NCI-H2081 treated with DMSO at 0.1 percent for 48 hours (cell line): ENCODE measurements at places on chromosomes 2 and 18.

- no peak for DNase-seq
Measured at GRCh38 chr2:20168727-20169696, 55.9 kb downstream of the SDC1 start.

- DNase-seq: no peak
Measured at GRCh38 chr18:9835113-9835755, 50.5 kb upstream of the TXNDC2 start.

DNA sequence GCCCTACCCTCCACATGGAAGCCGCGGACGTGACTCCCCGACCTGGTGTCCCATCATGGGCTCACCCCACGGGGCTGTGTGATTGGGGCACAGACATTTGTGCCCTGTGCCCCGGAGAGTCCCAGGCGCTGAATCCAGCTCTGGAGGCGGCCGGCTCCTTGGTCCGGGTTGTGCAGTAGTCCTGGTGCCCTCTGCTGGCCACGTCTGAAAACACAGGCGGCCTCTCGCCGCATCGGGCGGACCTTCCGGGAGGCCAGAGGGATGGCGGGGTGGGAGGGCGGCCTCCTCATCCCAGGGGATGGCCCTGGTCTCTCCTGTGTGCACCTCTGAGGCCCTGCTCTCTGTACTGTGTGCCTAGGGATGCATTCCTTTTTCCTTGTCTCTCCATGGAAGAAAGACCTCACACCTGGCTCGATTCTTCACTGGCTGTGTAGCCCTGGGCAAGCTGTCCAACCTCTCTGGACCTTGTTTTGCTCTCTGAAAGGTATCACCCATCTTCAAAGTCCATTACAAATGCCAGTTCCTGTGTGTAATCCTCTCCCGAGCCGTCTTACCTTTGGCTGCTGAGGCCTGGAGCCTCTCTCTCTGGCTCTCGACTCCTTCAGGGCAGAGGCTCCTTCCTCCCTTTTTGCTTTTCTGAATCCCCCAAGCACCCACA, 27.6 kb downstream of the CELF4 start:
- no peak for DNase-seq

- DNase-seq: no peak
Measured at GRCh38 chr2:24690524-24690923, 102.7 kb downstream of the PTRHD1 start.

DNA sequence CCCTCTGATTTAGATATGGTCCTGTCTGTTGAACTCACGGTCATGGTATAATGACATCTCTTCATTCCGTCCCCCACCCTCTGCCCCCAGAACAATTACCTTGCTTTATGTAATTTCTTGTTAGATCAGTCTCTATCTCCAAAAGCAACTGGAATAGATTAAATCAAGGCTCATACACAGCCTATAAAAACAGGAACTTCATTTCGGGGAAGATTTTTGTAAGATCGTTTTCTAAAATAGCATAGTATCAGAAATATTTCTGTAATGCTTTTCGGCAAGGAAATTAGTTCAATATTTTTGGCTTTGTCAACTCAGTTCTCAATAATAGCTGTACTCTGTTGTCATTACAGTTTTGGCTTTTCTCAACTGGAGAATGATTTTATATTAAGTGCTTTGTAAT, 157.2 kb downstream of the FMNL2 start:
- no peak for DNase-seq

DNA sequence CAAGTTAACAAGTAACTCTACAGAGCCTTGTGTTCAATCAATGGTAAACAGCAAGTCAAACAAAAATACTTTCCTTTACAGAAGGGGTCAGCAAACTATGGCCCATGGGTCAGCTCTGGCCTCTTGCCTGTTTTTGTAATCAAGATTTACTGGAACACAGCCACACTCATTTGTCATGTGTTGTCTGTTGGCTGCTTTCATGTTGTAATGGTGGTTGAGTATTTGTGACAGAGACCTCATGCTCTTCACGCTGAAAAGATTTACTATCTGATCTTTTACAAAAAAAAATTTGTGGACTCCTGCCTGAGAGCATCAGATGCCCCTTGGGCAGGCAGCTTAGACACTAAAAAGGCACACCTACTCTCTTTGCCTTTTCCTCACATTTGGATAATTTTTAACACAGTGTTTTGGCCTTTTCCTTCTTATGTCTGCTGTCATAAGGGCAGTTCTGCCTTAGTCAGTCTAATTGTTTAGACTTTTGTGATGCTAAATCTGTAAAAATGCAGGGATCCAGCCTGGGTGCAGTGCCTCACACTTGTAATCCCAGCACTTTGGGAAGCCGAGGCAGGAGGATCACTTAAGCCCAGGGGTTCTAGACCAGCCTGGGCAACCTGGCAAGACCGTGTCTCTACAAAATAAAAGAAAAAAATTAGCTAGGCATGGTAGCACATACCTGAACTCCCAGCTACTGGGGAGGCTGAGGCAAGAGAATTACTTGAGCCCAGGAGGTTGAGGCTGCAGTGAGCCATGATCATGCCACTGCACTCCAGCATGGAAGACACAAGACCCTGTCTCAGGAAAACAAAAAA, 18.3 kb downstream of the IL1B start:
- DNase-seq: no peak

GRCh38 chr2:192245329-192245728, 50.6 kb upstream of the TMEFF2 start:
- DNase-seq: no peak

DNA sequence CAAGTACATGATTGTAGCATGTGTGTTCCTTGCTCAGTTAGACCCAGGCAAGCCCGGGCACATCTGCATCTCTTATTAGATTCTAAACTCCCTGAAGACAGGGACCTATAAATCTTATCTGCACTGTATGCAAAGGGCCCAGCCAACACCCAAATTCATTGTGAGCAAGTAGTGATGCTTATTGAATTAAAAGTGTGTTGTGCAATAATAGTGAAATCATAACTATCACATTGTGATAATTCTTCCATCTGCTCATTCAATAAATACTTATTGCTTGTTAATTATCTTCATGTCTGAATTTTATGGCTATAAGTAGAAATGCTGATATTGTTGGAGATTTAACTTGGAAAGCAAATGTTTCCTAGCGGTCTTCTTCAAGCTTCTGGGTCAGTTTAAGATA, 387.5 kb downstream of the SLC4A3 start:
- no peak for DNase-seq

- DNase-seq: no peak
Measured at GRCh38 chr2:232584238-232584637, 33.7 kb downstream of the EIF4E2 start.

GRCh38 chr2:173452416-173452815, 97.7 kb downstream of the CDCA7 start:
- DNase-seq: no peak

DNA sequence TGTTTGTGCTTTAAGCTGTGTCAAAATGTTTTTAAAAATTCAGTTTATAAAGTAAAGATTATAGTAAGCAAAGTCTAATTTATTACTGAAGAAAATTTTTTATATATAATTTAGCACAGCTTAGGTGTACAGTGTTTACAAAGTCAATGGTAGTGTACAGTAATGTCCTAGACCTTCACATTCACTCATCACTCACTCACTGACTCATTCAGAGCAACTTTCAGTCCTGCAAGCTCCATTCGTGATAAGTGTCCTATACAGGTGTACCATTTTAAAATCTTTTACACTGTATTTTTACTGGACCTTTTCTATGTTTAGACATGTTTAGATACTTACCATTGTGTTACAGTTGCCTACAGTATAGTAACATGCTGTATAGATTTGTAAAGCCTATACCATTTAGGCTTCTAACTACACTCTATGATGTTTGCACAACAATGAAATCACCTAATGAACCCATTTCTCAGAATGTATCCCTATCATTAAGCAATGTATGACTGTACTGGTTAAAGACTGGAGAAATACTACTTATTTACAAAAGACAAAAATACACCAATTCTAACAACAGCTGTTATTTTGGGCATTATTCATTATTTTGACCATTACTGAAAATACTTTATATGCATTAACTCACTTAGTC, 95.1 kb downstream of the STRN start:
- no peak for DNase-seq

- DNase-seq: no peak
Measured at GRCh38 chr2:64447317-64448040, 6.5 kb upstream of the LGALSL start.

DNA sequence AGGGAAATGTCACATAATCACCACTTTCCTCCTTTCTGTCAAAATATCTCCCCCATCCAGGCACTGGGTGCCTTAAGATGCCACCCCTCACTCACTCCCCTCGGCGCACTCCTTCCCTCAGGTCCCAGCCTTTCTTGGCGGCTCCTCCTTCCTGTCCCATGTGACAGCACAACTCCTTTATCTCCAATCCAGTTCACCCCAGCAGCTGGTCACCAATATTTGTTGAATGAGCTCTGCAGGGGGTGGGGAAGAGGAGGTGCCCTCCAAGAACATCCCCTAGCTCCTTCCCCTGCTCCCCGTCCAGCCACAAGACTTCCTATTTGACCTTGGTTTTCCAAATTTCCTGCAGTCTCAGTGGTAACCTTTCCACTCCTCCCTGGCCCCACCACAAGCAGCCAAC, 31.6 kb upstream of the ID2 start:
- DNase-seq: no peak

DNA sequence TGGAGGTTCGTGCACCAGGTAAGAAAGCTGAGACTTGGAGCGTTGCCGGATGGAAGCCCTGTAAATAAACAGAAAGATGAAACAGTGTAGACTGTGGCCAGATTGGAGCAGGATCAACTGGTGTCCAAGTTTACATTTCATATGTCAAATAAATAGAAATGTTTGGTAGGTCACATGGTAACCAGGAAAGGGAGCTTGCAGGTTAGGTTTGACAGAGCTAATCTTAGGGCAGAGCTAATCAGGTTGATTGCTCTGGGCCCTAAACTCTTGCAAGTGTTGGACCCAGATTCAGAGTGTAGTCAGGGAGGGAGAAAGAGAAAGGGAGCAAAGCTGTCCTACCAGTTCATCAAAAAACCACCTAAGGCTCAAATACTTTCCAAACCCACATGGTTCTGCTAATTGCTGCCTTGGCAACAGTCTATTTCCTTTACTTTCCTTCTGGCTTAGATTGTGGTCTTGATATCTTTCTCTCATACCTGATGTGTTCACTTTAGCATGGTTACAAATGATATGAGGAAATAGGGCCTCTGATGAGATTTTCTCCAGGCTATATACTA, 63.2 kb downstream of the G6PC2 start:
- no peak for DNase-seq

GRCh38 chr2:143070704-143071103, 58.5 kb upstream of the ARHGAP15 start:
- no peak for DNase-seq
